ENCODE measurements at places on chromosomes 1 and 21.

- DNase-seq, result no peak
Measured at GRCh38 chr21:35467566-35467965, 418.5 kb upstream of the RUNX1 start.

GRCh38 chr1:225834417-225835329 is 24.7 kb downstream of the EPHX1 start:
- DNase-seq, result peak; percentile 74

DNA sequence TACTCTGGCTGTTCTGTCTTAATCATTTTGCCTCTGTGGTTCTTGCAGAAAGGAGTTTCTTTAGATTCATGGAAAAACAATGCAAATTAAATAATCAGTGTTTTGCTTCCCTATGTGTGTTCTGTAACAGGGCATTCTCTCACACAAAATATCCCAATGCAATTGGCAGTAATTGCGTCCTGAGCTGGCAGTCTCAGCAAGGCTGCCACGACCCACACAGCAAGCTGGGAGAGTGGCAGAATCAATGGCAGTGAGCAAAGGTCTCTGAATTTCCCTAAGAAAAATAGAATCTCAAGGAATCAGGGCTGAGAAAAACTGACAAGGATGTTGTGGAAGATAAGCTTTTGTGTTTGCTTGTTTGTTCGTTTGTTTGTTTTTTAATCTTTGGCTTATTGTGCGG is 198.1 kb upstream of the ST6GALNAC5 start:
- DNase-seq, result no peak

DNA sequence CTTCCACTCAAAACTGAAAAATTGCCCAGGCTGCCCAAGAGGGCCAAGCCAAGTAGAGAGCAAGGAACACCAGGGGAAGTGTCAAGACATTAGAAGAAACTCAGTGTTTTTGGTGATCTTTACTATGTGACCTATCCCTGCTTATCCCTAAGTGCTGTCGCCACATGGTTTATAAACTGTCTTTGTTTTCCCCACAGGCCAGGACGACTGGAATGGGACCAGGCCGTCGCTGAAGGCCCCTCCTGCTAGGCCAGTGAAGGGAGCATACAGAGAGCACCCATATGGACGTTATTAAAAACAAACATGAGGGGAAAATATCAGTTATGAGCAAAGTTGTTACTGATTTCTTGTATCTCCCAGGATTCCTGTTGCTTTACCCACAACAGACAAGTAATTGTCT is 28.7 kb downstream of the KHDRBS1 start:
- no peak for DNase-seq

- no peak for DNase-seq
Measured at GRCh38 chr1:52919723-52920483, 1.6 kb downstream of the ECHDC2 start.

DNA sequence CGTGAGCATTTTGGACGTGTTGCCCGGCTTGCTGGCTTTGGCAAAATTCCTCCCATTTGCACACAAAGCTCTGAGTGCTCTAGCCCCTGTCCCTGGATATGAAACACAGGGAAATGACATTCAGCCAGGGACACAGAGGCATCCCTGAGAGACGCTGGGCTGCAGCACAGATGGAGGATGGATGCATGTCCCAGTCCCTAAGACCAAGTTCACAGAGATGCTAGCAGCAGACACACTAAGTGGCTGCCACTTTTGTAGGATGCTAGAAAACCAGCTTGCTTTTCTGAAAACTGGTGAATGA is 12.5 kb downstream of the ACTRT2 start:
- no peak for DNase-seq

- DNase-seq, result no peak
Measured at GRCh38 chr1:95671098-95671497, 437.1 kb downstream of the RWDD3 start.

GRCh38 chr1:208737161-208737560 is 493.0 kb upstream of the PLXNA2 start:
- no peak for DNase-seq

- no peak for DNase-seq
Measured at GRCh38 chr21:36728371-36729111, 29.6 kb downstream of the SIM2 start.

DNA sequence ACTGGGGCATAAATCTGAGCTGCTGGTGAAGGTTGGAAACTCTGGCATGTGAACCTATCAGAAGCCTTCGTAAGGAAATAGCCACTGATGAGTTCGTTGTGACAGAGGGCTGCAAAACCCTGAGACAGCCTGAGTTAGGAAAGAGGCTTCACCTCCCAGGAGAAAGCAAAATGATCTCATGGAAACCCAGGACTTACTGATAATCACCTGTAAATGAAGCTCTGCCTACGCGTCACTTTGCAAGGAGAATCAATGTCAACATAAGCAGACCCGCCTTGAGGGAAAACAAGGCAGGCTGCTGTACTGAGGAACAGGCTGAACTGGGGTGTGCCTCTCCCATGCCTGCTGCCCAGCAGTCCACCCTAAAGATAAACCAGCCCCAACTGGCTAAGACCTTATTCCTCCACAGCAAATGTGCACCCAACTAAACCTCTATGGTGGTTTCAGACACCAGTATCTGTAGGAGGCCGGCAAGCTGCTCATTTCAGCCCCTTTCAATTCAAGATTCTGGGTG is 46.8 kb upstream of the SLC44A3 start:
- no peak for DNase-seq

GRCh38 chr1:89277725-89278124 is 5.1 kb upstream of the GBP5 start:
- DNase-seq, result no peak

DNA sequence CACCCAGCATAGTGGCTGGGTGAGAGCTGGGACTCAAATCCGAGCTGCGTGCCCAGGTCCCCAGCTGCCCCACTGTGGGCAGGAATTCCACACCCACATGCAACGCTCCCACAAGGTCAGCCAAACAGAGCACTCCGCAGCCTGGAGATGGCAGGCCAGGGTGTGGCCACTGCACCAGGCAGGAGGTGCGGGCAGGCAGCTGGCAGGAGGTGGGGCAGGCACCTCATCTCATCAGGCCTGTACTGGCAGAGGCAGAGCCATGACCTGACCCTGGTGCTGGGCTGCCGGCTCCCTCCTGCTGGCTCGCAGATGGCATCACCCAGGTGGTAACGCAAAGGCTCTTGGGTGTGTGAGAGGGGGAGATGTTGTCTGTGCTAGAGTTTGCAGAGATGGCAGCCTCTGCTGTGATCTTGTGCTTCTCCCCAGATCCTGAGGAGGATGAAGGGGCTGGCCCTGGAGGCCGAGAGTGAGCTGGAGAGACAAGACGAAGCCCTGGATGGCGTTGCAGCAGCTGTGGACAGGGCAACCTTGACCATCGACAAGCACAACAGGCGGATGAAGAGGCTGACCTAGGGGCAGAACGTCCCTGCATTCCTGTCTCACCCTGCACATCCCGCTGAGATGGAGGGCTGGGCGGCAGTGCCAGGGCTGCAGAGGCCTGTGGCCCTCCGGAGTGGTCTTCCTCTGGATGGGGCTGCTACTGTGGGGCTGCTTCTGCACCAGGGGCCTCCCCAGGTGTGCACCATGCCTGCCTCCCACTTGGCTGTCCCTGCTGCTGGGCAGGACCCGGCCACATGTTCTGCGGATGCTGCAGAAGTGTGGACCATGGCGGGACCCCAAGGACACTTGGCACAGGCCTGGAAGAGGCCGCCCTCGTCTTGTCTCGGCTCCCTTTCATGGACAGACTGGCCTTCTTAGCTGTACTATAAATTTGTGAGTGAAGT is 35.1 kb upstream of the PRSS38 start:
- DNase-seq, result no peak

DNA sequence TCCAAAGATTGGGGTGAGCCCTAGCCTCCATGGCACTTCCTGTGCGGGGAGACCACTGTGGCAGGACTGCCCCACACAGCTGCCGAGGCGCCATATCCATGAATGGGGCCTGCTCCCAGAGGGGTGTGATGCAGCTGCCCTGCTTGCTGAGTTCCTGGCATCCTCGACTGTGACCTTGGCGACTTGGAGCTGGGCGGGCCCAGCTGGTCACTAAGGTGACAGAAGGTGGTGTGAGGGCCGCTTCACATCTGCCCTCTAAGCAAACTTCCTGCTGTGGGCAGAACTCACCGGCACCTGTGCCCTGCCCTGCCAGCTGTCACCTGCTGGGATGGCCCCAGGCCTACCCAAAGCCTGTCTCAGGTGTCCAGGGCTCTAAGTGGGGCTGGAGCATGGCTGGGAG is 9.0 kb downstream of the TMEM61 start:
- no peak for DNase-seq

- DNase-seq, result no peak
Measured at GRCh38 chr1:84581648-84582047, 7.4 kb upstream of the CTBS start.

DNA sequence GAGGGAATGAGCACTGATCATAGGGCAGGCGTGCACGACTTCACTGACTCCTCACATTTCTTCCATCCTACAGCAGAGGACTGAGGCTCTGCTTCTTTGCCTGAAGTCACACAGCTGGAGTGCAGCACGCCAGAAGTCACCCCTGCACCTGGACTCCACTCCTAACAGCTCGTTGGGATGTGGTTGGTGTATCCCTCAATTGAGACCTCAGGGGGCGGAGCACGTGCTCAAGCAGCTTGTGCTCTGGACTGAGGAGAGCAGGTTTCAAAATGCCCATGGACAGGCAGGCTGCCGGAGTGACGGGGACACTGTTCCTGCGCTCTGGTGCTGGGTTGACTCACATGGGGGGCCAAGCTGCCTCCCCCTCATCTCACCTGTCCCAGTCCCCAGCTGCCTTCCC is 13.9 kb downstream of the CHIT1 start:
- DNase-seq, result no peak

Data from left cardiac atrium (tissue), 4 donors.